Stimulated activated CD8-positive, alpha-beta memory T cell treated with anti-CD3 and anti-CD28 coated beads, Interleukin-12 subunit alpha, Interleukin-12 subunit beta, amount 100 ng/mL, for 4 hours (primary cell): ENCODE measurements at places on chromosomes 6 and 20.

GRCh38 chr20:33490023-33490933 is at the start of gene CBFA2T2:
TSS of gene CBFA2T2 (plus strand) at chr20:33490096. CDS start at chr20:33490268, 172 bp downstream.
- DNase-seq = no peak

DNA sequence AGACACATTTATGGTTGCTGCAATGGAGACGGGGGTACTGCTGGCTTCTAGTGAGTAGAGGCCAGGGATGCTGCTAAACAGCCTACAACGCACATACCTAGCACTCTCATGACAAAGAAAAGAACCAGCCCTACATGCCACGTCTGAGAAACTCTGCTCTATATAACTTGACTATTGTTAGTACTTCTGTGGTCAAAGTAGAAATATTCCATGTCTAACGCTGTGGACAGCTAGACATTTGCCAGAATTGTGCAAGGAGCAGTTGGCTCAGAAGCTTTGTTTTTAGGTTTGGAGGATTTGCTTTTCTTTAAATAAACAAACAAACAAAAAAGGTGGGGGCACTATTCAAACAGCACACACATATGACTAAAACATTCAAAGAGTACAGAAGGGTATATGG is 20.5 kb downstream of the UBE2V1 start:
- no peak for DNase-seq

GRCh38 chr6:133955582-133956415 is 2.8 kb downstream of the TBPL1 start:
- DNase-seq = no peak

GRCh38 chr6:63947792-63948529 is 312.4 kb downstream of the PHF3 start:
- DNase-seq = no peak

GRCh38 chr6:5677219-5678000 is 329.3 kb downstream of the NRN1 start:
- no peak for DNase-seq

DNA sequence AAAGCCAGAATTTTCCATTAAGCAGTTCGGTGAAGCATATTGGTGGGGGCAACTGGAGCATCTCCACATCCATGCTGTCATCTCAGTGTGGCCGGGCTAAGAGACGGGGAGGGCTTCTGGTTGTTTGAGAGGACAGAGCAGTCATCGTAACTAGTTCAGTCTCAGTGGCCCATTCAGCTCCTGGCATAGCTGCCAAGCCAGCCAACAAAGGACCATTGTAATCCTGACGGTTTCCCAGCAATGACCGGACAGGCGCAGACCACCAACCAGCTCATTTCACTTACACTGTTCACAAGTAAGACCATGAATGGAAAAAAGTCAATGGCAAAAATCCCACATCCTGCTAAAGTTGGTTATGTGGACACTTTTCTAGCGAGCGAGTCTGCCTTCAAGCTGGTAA is 14.9 kb upstream of the HDDC2 start:
- no peak for DNase-seq

- DNase-seq = no peak
Measured at GRCh38 chr6:102742028-102742427, 1348.5 kb downstream of the GRIK2 start.

- no peak for DNase-seq
Measured at GRCh38 chr6:2937627-2938003, 33.8 kb downstream of the SERPINB6 start.

- no peak for DNase-seq
Measured at GRCh38 chr20:19616081-19616480, 142.0 kb upstream of the RIN2 start.

DNA sequence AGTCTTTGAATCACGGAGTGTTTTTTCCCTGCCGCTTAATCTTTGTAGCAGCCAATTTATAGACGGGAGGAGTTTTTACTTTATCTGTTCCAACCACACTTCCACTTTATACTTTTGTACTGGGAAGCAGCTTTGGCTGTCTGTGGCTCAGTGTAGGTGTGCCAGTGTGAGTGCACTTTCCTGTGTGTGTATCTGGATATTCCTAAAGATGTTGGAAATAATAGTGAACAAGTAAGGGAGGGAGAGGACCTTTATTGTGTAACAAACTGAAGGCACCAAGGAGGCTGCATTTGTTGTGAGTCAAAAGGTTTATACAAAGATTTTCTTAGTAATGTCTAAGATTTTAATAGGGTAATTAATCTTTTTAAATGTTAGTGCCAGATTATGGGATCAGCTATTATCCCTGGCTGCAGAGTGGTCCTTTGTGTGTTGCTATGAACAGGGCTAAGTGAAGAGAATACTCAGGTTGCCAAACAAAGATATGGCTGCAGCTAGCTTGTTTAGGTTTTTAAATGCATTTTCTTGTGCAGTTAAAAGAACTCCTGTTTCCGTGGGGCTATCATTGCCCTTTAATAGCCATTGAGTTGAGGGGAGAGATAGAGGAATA is 226.3 kb downstream of the RNF144B start:
- DNase-seq = no peak

DNA sequence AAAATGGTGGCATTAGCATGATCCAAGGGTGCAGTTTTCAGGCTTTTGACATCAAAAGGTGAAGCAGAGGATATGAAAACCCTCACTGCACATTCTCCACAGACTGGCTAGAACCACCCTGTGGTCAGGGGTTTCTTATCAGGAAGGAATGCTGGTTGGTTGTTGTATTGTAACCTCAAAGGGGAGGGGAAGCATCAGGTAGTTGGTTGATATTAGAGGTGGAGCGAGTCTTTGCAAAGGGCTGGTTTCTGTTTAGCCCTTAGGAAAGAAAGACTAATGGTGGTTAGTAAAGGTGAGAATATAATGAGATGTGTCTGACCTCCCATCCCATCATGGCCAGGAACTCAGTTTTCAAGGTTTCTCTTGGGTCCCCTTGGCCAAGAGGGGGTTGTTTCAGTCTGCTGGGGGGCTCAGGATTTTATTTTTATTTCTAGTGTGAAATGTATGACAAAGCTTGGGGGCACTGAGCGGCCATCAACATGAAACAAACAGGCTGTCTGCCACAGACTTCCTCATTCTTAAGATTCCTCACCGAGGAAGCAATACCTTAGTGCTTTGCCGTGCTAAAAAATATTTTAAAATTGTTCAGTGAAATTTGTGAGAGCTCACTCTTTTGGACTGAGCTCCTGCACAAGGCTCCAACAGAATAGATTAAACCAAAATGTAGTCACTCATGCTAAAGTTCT is 47.5 kb upstream of the PROKR2 start:
- no peak for DNase-seq

GRCh38 chr20:36632487-36633284 is 13.3 kb downstream of the SLA2 start:
- DNase-seq = no peak

- DNase-seq = no peak
Measured at GRCh38 chr6:53630533-53631226, 34.9 kb downstream of the KLHL31 start.

GRCh38 chr6:47094241-47094925 is 52.3 kb upstream of the ADGRF1 start:
- no peak for DNase-seq

DNA sequence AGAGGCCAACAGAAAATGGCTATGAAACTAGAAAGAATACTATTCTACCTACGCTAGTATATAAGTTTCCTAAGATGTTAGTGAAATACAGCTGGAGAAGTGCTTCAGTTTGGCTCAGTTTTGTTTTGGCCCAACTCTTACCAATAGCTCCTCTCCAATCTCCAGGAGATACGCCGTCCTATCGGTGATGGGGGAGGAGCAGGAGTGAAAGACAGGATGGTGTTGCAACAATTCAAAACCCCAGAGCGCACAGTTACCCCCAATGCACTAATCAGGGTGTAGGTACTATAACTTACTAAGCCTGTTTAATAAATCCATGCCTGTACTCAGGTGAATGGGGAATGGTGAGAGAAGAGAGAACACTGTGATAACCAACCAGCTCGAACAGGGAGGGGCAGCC is 24.2 kb upstream of the RAB23 start:
- DNase-seq = no peak

DNA sequence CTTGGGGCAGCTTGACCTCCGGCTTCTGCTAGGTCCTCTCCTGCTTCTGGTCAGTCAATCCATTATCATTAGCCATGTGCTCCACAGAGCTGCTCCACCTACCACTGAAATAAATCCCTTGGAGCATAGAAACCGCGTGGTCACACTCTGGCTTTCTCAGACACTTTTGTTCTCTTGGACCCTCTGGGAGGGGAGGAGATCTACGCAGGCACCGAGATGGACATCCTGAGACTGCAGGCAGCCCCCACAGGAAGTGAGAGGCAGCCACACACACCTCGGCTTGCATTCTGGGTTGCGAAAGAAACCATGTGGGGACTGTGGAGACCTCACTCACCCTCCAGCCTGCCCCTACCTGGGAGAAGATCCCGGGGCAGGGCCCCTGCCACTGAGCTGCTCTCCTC is 79.5 kb downstream of the FYN start:
- no peak for DNase-seq
